ENCODE measurements at places on chromosomes 6 and 20. TPM values are rescaled to one million over a fixed set of nuclear protein-coding genes. Genes with fewer than 3 reads are reported as not detected.

- peak; percentile 94 for DNase-seq
Measured at GRCh38 chr6:34059136-34059731, 86.7 kb downstream of the GRM4 start.

GRCh38 chr6:24270011-24270410 lies 87.8 kb downstream of the DCDC2 start:
- DNase-seq = no peak

- DNase-seq = peak; percentile 68
Measured at GRCh38 chr6:137715589-137716045, 151.4 kb upstream of the TNFAIP3 start.

- DNase-seq = peak; percentile 29
Measured at GRCh38 chr20:6164421-6165341, 41.9 kb upstream of the FERMT1 start.

GRCh38 chr6:27112974-27113373 lies 134.5 kb upstream of the PRSS16 start:
- no peak for DNase-seq

Gene CGA
- polyA plus RNA-seq = 8.9 TPM

Gene PROKR2
- not detected for polyA plus RNA-seq
